Hypothalamus (tissue), 51 donors: ENCODE measurements at places on chromosomes 2 and 18.
A peak's percentile ranks its signal among the peaks of the same experiment; 100 is the strongest.

DNA sequence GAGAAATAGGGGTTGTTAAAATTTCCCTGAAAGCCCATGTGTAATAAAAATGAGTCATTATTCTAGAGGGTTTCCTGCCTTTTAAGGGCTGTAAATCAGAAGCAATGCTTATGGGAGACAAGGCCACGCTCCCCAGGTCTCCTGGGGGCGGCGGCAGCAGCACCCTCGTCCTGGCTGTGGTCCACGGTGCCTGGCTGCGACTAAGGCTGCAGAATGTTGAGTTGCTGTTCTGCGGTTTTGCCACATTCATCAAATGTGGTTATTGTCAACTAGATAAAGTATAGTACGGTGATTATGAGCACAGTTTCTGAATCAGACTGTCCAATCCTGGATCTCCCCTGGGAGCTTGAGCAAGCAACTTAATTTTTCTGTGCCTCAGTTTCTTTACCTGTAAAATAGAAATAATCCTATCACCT, 11.9 kb upstream of the AGFG1 start:
- no peak for DNase-seq

- no peak for DNase-seq
These were observed 4.6 kb downstream of the KCNG2 start for GRCh38 chr18:79802298-79802697.

DNA sequence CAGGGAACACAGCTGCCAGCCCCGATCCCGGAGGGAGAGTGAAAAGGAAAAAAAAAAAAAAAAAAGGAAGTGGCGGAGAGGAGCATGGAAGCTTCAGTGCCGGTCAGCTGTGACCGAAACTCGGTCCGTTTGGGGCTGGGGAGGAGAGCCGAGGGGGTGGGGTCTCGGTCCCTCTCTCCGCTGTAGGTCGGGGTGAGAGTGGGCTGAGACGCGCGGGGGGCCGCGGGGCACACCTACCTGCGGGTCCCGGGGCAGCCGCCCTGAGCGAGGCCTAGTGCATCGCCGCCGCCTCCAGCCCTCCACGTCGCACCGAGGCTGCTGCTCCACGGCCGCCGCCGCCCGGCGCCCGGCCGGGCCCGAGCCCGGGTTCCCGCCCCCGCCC, 536 bp downstream of the VPS54 start:
- DNase-seq: peak; percentile 58

GRCh38 chr18:36446059-36446458, 148.5 kb downstream of the FHOD3 start:
- DNase-seq: no peak

DNA sequence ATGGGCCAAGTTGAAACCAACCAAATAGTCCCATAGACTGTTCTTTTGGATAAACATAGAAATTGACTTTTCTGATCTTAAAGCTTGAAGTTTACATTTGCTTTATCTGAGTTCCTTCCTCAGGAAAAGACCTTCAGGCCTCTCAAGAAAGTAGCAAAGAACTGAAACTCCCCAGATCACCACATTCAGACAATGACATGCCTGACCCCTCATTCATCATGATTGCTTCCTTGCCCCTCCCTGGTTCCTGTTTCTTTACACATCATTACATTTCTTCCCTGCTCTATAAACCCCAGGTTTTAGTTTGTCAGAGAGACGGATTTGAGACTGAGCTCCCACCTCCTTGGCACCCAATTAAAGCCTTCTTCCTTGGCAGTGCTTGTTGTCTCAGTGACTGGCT, 83.6 kb upstream of the ST3GAL5 start:
- no peak for DNase-seq
